NCI-H2171 (cell line): ENCODE measurements at places on chromosomes 5 and 9.

GRCh38 chr5:139486201-139486600, 3.6 kb upstream of the STING1 start:
- no peak for DNase-seq

DNA sequence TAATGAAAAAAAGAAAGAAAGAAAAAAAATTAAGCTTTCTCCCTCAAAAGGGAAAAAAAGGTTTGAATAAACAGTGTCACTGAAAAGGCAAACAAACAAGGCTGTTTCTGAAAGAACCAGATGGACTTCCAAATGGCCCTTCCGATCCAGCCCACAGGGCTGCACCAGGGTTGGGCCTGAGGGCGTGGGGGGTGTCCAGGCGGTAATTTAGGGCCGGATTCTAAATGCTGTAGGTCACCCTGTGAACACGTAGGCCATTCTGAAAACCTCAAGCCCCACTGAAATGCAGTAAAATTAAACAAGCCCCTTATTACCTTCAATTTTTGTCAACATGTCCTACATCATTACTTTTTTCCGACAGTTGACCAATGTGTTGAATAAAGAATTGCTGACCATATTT, 132.1 kb downstream of the HSD17B3 start:
- no peak for DNase-seq

- DNase-seq = no peak
Observed at GRCh38 chr5:55860288-55860687, 9.1 kb downstream of the IL31RA start.

- DNase-seq = no peak
Observed at GRCh38 chr9:37870081-37870798, 33.7 kb downstream of the SLC25A51 start.

GRCh38 chr9:4927043-4927471, 58.0 kb upstream of the JAK2 start:
- DNase-seq = no peak

GRCh38 chr9:16132513-16132912, 579.7 kb downstream of the CCDC171 start:
- DNase-seq = no peak

GRCh38 chr9:113399646-113400200, 1.4 kb downstream of the ALAD start:
- no peak for DNase-seq

DNA sequence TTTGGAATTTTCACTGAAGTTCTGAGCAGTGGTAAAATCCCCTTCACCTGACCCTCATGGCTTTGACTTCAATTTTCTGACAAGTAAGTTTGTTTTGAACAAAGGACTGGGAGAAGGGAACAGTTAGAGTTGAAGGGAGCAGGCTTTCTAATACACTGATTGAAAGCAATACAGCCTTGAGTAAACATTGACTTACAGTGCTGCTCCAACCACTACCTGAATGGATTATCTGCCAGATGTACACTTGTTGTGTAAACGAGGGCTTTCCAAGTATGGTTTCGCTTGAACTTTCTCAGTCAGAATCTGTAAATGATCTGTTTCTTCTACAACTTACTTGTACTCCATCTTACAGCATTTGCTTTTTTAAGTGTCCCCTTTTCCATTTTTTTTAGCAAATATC, 1414.9 kb upstream of the NUDT12 start:
- DNase-seq = no peak

DNA sequence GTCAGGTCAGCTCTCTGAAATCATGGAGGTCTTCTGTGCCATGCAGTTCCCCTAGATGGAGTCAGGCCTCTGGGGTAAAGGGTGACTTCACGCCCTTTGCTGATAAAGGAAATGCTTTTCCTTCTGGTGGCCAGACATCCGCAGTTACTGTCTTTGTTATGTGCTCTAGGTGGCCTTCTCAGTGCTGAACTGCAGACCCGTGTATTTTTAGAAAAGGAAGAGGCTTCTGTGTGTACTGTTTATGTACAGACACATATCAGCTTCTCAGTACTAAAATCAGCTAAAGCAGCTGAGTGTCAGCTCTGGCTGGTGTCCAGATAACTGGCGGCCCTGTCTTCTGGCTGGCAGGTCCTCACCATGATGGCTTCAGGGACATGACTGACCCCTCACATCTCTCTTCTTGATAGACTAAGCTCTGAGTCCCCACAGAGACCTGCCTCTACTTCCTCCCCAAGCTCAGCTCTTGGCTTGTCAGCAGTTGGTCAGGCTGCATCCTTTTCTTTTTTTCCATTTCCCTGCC, 75.3 kb downstream of the ARHGAP26 start:
- DNase-seq = no peak

GRCh38 chr9:1050125-1050895, at the start of gene DMRT2:
Gene DMRT2 (plus strand): TSS chr9:1050357. CDS start chr9:1051614, 1,257 bp downstream.
- peak; percentile 92 for DNase-seq

GRCh38 chr9:36842560-36843530, 191.2 kb downstream of the PAX5 start:
- DNase-seq = no peak

- peak; percentile 38 for DNase-seq
Observed at GRCh38 chr9:35489313-35490154, at the start of gene RUSC2. Gene RUSC2 (plus strand): TSS chr9:35490111. CDS start chr9:35546522, 56,411 bp downstream.

- DNase-seq = no peak
Observed at GRCh38 chr5:37212096-37212495, 37.1 kb downstream of the CPLANE1 start.

DNA sequence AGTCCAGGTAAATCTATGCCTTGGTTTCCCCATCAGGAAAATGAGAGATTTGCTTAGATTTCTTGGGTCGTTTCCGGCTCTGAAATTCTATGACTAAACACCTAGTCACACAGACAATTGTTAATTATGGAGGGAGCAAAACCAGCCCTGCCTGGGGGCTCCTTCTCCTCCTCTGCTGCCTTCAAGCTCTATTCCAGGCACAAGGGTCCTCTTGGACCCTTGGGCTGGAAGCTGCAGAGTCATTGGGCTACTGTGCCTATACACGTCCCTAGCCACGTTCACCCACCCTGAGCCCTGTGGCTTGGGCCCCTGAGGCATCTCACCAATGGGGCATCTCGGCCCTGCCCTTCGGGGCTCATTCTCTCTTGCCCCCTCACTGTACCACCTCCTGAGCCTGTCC, 73.8 kb upstream of the TBC1D2 start:
- DNase-seq = no peak

GRCh38 chr5:93079046-93079445, 502.0 kb downstream of the NR2F1-AS1 start:
- DNase-seq = no peak

DNA sequence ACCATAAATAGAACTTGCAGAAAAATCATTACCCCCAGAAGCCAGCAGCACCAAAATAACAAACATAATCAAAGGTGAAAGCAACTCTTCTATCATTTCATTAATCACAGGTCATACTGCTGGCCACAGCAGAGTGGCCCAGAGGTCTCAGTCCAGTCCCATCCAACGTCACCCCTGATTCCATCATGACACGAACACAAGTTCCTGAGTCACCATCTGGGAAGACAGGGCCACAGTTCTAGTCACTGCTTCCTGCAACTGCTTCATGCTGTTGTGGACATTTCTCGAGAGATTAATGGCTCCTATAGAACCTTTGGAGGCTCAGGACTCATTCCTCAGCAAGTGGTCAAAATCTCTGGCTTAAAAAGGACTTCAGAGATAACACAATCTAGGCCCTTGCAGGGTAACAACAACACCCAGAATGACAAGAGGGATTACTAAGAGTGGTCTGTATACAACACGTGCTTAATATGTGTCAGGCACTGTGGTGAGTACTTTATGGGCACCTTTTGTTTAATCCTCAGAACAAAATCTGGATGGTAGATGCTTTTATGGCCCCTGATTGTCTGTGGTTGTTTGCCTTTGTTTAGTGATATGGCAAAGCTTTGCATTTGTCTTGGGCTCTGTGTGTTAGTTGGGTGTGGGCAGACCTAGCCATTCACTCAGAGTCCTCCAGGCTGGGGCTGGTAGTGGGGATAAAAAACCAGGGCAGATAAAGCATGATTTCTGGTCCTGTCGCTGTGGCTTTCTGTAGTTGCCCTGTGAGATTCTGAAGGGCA, 184.3 kb downstream of the DAB2IP start:
- DNase-seq = no peak

DNA sequence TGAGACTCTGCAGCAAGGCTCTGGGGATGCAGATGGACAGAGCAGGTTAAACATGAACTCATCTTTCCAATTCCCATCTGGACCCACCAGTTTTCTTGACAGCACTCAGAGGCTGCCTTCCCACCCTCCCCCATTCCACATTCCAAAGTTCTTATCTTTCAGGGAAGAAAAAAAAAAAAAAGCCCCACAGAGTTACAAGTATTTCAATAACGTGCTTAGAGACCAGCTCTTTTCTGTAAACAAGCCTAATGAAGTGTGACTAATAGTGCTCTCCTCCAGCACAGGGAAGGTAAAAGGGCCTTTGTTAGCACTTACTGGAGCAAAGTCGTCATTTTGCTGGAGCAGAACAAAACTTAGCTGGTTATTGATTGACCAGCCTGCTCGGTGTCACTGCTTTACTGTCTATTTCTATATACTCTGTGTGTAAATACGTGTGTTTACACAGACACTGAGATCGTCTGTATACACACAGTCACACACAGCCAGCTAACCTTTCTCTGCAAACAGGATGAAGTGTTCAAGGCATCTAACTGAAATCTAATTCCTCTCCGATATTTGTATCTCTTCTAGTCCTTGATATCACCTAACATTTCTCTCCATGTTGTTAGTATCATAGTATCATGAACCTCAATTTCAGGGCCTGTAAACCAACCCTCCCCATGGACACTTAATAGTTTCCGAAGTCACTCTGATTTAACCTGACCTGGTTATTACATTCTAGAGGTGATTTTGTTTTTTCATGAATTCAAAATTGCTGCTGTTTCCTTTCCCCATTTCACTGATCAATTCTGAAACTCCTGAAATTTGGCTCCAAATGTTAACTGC, 84.9 kb downstream of the ZNF608 start:
- DNase-seq = peak; percentile 67

DNA sequence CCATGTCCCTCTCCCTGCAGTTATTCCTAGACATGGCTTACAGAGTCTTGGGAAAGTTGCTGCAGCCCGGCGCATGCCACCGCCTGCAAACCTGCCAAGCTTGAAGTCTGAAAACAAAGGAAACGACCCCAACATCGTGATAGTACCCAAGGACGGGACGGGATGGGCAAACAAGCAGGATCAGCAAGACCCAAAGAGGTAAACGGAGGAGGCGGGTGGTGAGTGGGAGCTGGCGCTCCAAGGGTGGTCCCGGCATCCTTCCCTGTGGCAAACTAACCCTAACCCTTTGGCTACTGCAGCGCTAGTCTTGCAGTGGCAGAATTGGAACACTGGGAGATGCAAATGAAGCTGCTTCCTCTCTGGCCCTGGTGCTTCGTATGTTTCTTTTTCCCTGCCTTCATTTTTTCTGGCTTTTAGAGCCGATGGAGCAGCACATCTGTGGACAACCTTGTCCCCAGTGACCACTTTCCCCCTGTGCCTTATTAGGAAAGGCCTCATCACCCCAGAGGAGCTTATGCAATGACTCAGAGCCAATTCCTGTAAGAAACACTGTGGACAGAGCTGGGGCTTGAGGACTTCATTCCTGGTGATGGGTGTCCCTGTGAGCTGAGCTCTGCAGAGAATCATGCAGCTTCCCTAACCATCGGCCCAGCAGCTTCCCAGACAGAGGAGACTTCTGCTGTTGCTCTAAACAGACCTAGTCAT, 38.9 kb downstream of the PRRC2B start:
- no peak for DNase-seq

- DNase-seq = no peak
Observed at GRCh38 chr5:119386596-119387344, 31.0 kb downstream of the TNFAIP8 start.

- no peak for DNase-seq
Observed at GRCh38 chr9:84781931-84782866, 112.7 kb downstream of the NTRK2 start.

DNA sequence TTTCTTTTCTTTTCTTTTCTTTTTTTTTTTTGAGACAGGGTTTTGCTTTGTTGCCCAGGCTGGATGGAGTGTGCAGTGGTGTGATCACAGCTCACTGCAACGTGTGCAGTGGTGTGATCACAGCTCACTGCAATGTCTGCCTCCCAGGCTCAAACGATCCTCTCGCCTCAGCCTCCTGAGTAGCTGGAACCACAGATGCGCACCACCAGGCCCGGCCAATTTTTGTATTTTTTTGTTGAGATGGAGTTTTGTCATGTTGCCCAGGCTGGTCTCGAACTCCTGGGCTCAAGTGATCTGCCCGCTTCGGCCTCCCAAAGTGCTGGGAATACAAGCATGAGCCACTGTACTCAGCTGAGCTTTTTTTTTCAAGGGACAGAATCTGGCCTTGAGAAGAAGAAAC, 36.8 kb upstream of the TJP2 start:
- no peak for DNase-seq

- no peak for DNase-seq
Observed at GRCh38 chr9:125457357-125457756, 195.7 kb downstream of the GAPVD1 start.

DNA sequence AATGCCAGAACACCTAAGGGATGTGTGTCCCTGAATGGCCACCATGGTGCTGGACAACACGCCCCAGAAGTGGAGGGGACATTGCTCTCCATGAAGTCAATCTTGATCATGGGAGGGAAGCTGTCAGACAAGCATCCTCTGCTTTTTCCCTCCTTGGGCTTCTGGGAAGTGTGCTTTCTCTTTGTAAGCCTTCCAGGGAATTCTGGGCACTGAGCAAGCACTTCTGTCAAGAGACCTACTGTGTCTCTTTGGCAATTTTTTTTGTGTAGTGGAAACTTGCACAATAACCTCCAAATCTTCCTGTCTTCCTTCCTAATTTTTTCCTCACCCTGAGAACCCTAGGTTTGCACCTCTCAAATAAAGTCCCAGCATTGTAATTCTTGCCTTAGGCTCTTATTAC, 132.0 kb downstream of the SEC61B start:
- DNase-seq = no peak

DNA sequence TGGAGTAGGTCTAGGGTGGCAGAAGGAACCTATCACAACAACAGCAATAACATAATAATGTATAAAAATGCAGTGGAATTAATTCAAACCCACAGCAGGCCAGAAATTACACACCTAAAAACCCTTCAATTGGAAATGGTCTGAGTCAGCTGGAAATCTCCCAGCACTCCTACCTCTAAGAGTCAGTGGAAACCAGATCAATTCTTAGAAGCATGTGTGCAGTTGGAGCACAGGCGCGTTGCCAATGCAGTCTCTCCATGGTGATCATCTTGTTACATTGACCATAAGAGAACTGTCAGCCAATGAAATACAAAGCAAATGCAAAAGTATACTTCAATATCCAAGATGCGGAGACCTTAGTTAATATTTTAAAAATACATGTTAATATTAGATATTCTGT, 15.1 kb upstream of the CSNK1G3 start:
- no peak for DNase-seq

- no peak for DNase-seq
Observed at GRCh38 chr9:129411501-129412175, 209.3 kb downstream of the C9orf50 start.

GRCh38 chr5:178310130-178310865, 77.7 kb upstream of the PHYKPL start:
- no peak for DNase-seq

GRCh38 chr5:174381241-174381640, 335.7 kb downstream of the NSG2 start:
- no peak for DNase-seq
